ENCODE measurements at places on chromosomes 11 and 22. TPM values are rescaled to one million over a fixed set of nuclear protein-coding genes. Genes with fewer than 3 reads are reported as not detected.
A peak's percentile ranks its signal among the peaks of the same experiment; 100 is the strongest.

- no peak overlapping the region for H3K27ac ChIP-seq
- H3K4me3 ChIP-seq = no peak overlapping the region
- H3K36me3 ChIP-seq = no peaks in the 10 kb centered on the region
- DNase-seq = no peak
These were observed 727.1 kb downstream of the METTL15 start for GRCh38 chr11:28835317-28835716.

- no peak for DNase-seq
- no peaks in the 10 kb centered on the region for H3K36me3 ChIP-seq
- no peak overlapping the region for H3K4me3 ChIP-seq
These were observed 204.4 kb downstream of the TBC1D22A start for GRCh38 chr22:46966846-46967245.

- no peaks in the 10 kb centered on the region for H3K36me3 ChIP-seq
- no peak for DNase-seq
- H3K27ac ChIP-seq = no peak overlapping the region
- H3K4me1 ChIP-seq = peaks cover 6% of the 10 kb centered on the region
These were observed 128.8 kb downstream of the ST3GAL4 start for GRCh38 chr11:126484266-126484665.

DNA sequence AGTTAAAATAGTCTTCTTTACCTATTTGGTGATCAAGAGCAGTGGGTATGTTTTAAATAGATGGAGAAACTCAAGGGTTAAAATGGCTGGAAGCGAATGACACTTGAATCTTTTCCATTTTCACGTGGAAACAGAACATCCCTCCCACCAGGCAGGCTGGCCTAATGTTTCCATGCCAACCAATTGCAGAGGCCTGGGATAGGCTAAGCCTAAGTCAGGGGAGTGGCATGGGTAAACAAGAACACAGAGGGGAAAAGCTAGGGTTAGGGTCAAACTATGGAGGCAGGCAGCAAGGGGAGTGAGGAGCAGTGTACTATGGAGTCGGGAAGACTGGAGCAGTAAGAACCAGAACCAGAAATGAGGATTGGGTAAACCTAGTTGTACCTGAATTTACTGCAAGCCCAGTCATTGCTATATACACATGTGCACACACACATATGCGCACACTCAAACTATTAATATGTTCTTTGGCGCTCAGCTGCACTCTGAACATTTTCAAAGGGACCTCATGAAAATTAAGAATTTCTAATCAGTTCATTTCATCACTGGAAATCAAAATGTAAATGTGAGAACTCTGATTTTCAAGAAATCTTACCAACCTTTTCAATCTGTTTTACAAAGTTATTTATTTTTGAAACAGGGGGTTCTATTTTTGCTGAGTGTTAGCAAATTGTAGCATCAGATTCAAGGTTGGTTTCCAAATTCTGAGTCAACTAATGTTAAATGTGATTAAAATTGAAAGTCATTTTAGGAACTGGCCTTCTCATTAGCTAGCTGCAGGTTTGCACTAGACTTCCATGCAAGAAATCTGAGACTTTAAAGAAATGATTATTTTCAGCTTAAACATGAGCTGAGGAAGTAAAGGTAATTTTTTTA is 327.0 kb upstream of the CCDC90B start:
- H3K36me3 ChIP-seq = no peaks in the 10 kb centered on the region
- H3K27me3 ChIP-seq = no peaks in the 10 kb centered on the region
- DNase-seq = no peak
- no peak overlapping the region for H3K4me3 ChIP-seq
- no peak overlapping the region for H3K27ac ChIP-seq

- no peaks in the 10 kb centered on the region for H3K36me3 ChIP-seq
- DNase-seq = peak; percentile 14
- no peak within 1 kb of the TSS for H3K27ac ChIP-seq
These were observed at the start of gene MPPED2 for GRCh38 chr11:30586251-30587144. MPPED2 (minus strand) TSS chr11:30586353; CDS start chr11:30580373, 5,980 bp downstream.

DNA sequence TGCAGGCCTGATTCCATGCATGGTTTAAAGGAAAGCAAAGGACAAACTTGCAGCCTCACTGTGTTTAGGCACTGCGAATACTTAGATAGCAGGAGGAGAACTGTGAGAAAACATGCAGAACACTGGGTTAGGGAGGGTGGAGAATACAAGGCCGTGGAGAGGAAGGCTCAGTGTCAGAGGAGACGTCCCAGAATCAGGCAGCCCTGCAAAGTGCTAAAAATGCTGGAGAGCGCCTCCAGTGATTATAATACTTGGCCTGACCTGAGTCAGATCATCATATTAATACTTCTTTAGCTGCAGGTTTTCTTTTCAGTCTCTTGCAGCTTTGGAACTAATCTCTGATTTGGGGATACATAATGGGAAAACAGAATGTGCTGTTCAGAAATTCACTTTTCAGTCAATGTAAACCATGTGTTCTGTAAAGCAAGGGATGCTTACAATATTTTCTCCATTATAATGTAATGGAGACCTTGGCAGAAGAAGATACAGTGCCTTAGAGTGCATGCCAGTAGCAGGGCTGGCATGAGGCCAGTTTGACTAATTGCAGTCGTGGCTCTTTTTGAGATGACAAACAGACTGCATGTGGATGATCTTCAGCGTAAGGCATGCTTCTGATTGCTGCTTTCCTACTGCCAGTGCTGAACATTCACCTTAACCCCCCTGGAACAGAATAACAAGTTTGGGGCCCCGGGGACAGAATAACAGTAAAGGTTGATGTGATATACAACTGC is 16.8 kb downstream of the EXT2 start:
- peaks cover 10% of the 10 kb centered on the region for H3K4me1 ChIP-seq
- no peak overlapping the region for H3K27ac ChIP-seq
- no peak overlapping the region for H3K4me3 ChIP-seq
- DNase-seq = peak; percentile 39
- peaks cover 42% of the 10 kb centered on the region for H3K36me3 ChIP-seq
- H3K27me3 ChIP-seq = no peaks in the 10 kb centered on the region

- H3K27me3 ChIP-seq = no peaks in the 10 kb centered on the region
- DNase-seq = peak; percentile 60
- H3K36me3 ChIP-seq = peaks cover 62% of the 10 kb centered on the region
- H3K27ac ChIP-seq = peak overlapping the region; percentile 96
- H3K4me3 ChIP-seq = peak overlapping the region; percentile 55
These were observed 6.3 kb downstream of the CD44 start for GRCh38 chr11:35145271-35145670.

GRCh38 chr22:44497218-44497904 is 672 bp downstream of the RTL6 start:
- no peak overlapping the region for H3K27ac ChIP-seq
- peak overlapping the region; percentile 69 for H3K4me3 ChIP-seq
- DNase-seq = no peak
- peaks cover 12% of the 10 kb centered on the region for H3K36me3 ChIP-seq
- no peaks in the 10 kb centered on the region for H3K27me3 ChIP-seq

DNA sequence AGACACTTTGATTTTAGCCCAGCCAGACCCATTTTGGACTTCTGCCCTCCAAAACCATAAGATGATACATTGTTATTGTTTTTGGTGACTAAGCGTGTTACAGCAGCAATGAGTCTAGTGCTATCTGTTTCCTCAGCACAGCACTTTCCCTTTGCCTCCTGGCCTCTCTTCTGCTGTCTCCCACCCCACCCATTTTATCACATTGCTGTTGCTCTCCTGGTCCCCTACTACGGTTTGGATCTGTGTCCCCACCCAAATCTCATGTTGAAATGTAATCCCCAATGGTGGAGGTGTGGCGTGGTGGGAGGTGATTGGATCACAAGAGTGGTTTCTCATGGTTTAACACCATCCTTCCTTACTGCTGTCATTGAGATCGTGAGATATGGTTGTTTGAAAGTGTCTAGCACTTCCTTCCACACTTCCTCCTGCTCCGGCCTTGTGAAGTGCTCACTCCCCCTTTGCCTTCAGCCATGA is 59.8 kb upstream of the CD82 start:
- H3K4me1 ChIP-seq = no peaks in the 10 kb centered on the region
- H3K36me3 ChIP-seq = no peaks in the 10 kb centered on the region
- no peak overlapping the region for H3K4me3 ChIP-seq
- no peak for DNase-seq
- H3K27ac ChIP-seq = no peak overlapping the region
- peaks cover 3% of the 10 kb centered on the region for H3K27me3 ChIP-seq

GRCh38 chr22:17865183-17866055 is 91.2 kb upstream of the BID start:
- H3K36me3 ChIP-seq = peaks cover 6% of the 10 kb centered on the region
- H3K27me3 ChIP-seq = no peaks in the 10 kb centered on the region
- H3K4me3 ChIP-seq = no peak overlapping the region
- no peak for DNase-seq

DNA sequence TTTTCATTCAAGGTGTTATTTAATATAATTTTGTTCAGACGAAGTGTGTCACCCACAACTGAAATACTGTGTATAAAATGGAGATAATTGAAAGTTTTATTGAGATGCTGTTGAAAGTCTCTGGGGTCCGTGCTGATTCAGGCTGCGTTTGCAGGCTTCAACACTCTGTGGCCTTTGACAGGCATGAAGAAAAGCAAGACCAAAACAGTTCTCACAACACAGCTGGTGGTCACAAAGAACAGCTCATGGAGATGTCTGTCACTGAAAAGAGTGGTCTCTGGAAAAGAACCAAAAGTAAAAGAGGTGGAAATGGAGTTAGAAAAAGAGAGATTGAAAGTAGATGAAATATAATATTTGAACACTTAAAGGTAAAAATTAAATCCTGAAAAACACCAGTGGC is 9.8 kb upstream of the MPPED2 start:
- DNase-seq = no peak
- H3K27me3 ChIP-seq = no peaks in the 10 kb centered on the region
- no peak overlapping the region for H3K4me3 ChIP-seq

DNA sequence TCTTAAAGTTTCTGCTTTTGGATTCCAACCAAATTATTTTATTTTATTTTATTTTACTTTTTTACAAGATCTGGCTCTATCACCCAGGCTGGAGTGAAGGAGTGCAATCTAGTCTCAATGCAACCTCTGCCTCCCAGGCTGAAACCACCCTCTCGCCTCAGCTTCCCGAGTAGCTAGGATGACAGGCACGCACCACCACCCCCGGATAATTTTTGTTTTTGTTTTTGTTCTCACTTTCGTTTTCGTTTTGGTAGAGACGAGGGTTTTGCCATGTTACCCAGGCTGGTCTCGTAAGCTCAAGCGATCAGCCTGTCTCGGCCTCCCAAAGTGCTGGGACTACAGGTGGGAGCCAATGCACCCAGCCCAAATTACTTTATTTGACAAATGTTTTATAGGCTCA is 219.8 kb downstream of the ETS1 start:
- DNase-seq = peak; percentile 44
- no peaks in the 10 kb centered on the region for H3K36me3 ChIP-seq
- no peaks in the 10 kb centered on the region for H3K27me3 ChIP-seq
- H3K27ac ChIP-seq = no peak overlapping the region

The SPDYC gene
- total RNA-seq = not detected

DNA sequence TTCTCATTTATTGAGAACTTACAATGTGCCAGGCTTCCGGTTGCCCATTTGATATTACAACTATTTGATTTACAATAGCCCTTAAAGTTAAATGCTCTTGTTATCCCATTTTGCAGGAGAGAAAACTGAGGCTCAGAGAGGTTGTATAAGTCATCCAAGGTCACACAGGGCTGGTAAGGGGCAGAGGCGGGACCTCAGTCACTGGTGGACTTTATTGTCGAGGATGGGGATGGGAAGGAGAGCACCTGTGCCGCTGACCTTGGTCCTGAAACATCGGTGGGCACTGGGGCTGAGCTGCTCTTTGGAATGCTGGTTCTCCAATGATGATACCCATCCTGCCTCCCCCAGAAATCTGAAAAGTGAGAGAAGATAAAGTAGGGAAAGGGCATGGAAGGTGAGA is 265.4 kb downstream of the MIAT start:
- H3K27ac ChIP-seq = no peak overlapping the region
- H3K27me3 ChIP-seq = peaks cover 2% of the 10 kb centered on the region
- no peaks in the 10 kb centered on the region for H3K4me1 ChIP-seq
- no peak overlapping the region for H3K4me3 ChIP-seq

The HTR3A gene
- not detected for total RNA-seq

The TEAD1 gene
- 1.2 TPM for total RNA-seq

DNA sequence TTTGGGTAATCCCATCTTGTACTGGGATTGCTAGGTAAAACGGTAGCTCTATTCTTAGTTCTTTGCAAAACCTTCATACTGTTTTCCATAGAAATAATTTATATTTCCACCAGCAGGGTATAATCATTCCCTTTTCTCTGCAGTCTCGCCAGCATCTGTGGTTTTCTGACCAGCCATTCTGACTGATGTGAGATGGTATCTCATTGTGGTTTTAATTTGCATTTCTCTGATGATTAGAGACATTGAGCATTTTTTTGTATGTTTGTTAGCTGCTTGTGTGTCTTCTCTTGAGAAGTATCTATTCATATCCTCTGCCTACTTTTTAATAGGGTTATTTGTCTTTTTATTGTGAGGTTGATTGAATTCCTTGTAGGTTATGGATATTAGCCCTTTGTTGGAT is 220.9 kb downstream of the PGR start:
- H3K4me3 ChIP-seq = no peak overlapping the region
- no peak for DNase-seq
- H3K27me3 ChIP-seq = no peaks in the 10 kb centered on the region
- H3K27ac ChIP-seq = no peak overlapping the region
- no peaks in the 10 kb centered on the region for H3K36me3 ChIP-seq

DNA sequence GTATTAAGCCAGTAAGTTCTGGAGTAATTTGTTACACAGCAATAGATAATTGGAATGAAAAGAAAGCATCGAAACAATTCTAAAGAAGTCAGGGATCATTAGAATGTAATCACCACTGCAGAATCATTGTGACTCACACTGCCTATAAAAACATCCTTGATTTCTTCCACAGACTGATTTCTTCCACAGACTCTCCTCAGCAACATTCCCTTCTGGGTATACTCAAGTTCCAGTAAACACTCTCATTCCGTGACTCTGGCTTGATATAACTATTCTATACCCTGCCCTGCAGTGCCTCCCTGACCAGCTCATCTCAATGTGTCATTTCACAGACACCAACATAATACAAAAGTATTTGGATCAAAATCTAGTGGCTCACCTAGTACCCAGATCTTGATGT is 120.5 kb downstream of the BBOX1 start:
- peaks cover 7% of the 10 kb centered on the region for H3K27me3 ChIP-seq
- no peak overlapping the region for H3K4me3 ChIP-seq
- no peaks in the 10 kb centered on the region for H3K36me3 ChIP-seq
- H3K27ac ChIP-seq = no peak overlapping the region
- no peaks in the 10 kb centered on the region for H3K4me1 ChIP-seq

DNA sequence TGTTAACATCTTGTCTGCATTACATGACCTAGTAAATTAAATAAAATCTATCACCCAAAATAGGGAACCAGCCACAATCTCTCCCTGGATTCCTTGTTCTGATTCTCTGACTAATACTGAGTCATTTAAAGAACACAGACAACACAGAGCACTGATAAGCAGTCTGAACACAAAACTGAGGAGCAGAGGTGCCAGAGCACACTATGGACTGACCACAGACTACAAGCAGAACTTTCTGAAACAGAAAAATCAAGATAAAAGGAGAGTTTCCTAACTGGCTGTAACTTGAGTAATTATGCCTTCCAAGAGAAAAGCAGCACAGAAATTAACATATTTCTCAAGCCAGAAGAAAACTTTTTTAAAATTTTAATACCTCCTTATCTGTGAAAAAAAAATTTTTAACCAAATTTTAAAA is 128.8 kb downstream of the SGSM3 start:
- H3K27ac ChIP-seq = no peak overlapping the region
- H3K4me1 ChIP-seq = peaks cover 25% of the 10 kb centered on the region
- no peak overlapping the region for H3K4me3 ChIP-seq
- H3K27me3 ChIP-seq = no peaks in the 10 kb centered on the region
- peak; percentile 16 for DNase-seq

The OR5P2 gene
- total RNA-seq = not detected

The BCO2 gene
- total RNA-seq = 0.30 TPM

The C11orf65 gene
- 2.2 TPM for total RNA-seq

Measured in activated naive CD4-positive, alpha-beta T cell treated with anti-CD3 and anti-CD28 coated beads for 36 hours (primary cell).